Testis (tissue), 5 donors: ENCODE measurements at places on chromosomes 6 and 20. TPM values are rescaled to one million over a fixed set of nuclear protein-coding genes. Genes with fewer than 3 reads are reported as not detected.

Gene SYNGAP1
- 43.9 TPM for total RNA-seq

Gene HLA-DQA1
- 1.6 TPM for total RNA-seq

Gene CALHM4
- 0.25 TPM for total RNA-seq

Gene BEND6
- total RNA-seq: 1.0 TPM

Gene OTOR
- not detected for total RNA-seq

Gene HLA-DRA
- 50.2 TPM for total RNA-seq

Gene IL17A
- not detected for total RNA-seq

Gene KIF25
- total RNA-seq: 5.0 TPM

Gene SSTR4
- not detected for total RNA-seq

Gene LTB
- total RNA-seq: not detected

Gene CLPSL1
- total RNA-seq: not detected

Gene COL9A1
- total RNA-seq: 1.8 TPM

Gene PRDM13
- 1.0 TPM for total RNA-seq

Gene OOEP
- total RNA-seq: 14.1 TPM

Gene KCNQ5
- total RNA-seq: 0.43 TPM

Gene LPA
- 2.4 TPM for total RNA-seq

Gene HTR1E
- total RNA-seq: 0.87 TPM

Gene HNF4A
- 1.2 TPM for total RNA-seq

Gene RUNX2
- 2.9 TPM for total RNA-seq

Gene ZC3H12D
- 2.1 TPM for total RNA-seq

Gene CGA
- not detected for total RNA-seq

Gene COL21A1
- 6.6 TPM for total RNA-seq

Gene SEL1L2
- 10.0 TPM for total RNA-seq

Gene GSTA2
- 85.9 TPM for total RNA-seq

Gene HAO1
- 0.16 TPM for total RNA-seq

Gene F13A1
- total RNA-seq: 22.7 TPM

Gene TSPO2
- total RNA-seq: not detected

Gene TTPAL
- 12.0 TPM for total RNA-seq
